ENCODE measurements at places on chromosomes 1 and 21.

DNA sequence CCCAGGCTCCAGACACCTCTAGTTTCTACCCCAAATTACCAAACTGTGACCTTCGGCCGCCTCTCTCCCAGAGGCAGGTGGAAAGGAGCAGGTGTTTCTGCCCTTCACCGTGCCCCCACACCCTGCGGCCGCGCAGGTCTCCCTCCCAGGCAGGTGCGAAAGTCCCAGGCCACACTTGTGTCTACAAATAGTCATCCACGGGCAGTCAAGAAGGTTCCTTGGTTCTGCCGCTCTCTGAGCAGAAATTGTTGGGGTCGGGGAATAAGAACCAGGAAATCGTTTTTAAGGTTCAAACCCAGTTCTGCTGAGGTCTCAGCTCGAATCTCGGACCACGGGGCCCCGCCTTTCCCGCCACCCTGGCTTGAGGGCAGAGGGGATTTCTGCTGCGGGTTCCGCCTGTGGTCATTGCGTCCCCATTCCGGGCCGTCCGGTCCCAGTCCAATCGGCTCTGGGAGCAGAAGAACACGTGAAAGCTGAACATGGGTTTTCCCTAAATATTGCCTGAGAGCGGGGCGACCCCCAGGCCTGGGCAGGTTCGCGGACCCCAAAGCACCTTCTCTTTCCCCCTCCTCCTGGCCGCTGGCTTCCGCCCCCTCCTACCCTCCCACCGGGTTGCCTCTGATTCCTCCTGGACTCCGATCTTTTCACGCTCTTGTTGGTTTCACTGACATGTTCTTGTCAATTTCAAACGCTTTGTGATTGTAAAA is 1.2 kb upstream of the ATF3 start:
- DNase-seq, result no peak

DNA sequence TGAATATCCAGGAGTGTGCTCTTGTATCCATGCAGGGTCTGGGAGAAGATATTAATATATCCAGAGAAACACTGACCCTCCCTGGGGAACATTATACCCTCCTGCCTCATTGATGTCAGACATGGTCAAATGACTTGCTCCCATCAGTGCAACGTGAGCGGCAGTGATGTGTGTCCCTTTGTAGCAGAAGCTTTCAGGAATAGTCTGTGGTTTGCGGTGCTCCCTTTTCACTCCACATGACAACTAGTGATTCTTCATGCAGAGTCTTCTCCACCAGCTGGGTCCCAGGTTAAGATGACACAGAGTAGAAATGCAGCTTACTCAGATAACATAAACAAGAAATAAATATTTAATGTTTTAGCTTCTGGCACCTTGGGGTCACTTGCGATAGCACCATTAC is 31.9 kb upstream of the LYPD8 start:
- DNase-seq, result no peak

GRCh38 chr1:59554011-59554663 is 257.2 kb downstream of the FGGY start:
- DNase-seq, result no peak

- DNase-seq, result no peak
Measured at GRCh38 chr1:41813226-41813625, 105.5 kb downstream of the HIVEP3 start.

- no peak for DNase-seq
Measured at GRCh38 chr1:226304291-226304955, 4.5 kb downstream of the LIN9 start.

DNA sequence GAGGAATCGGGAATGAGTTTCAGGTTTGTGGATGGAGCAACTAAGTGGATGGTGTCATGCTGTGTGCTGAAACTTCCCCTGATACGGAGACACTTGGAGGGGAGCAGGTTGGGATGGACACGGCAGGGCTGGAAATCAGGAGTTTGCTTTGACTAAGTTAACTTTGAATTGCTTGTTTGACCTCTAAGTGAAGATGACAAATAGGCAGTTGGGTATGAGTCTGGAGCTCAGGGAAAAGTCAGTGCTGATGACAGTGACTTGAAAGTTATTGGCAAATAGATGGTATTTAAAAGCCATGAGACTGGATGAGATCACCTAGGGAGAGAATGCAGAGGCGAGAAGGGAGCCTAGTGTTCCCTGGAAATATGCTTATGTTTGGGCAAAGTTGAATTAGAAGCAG is 12.8 kb upstream of the ZSCAN20 start:
- no peak for DNase-seq

Measured in forelimb muscle (tissue), 1 donor.